ENCODE measurements at places on chromosomes 5 and 9.

GRCh38 chr5:2007878-2008501 is 125.3 kb upstream of the IRX4 start:
- DNase-seq, result no peak

DNA sequence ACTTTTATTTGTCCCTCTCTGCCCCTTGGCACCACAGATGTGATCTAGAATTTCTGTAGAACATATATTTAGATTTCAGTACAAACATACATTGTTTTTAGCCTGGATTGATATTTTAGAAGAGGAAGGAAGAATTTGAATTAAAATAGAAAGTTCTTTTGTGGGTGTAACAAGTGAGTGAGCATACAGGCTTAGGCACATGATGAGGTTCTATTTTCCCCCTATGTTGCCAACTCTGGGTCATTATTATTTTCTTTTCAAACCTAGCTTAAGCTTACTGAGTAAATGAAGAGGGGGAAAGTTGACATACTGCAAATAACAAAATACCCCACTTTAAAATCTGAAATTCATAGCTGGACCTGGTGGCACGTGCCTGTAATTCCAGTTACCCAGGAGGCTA is 102.9 kb downstream of the GCNT1 start:
- DNase-seq, result no peak

DNA sequence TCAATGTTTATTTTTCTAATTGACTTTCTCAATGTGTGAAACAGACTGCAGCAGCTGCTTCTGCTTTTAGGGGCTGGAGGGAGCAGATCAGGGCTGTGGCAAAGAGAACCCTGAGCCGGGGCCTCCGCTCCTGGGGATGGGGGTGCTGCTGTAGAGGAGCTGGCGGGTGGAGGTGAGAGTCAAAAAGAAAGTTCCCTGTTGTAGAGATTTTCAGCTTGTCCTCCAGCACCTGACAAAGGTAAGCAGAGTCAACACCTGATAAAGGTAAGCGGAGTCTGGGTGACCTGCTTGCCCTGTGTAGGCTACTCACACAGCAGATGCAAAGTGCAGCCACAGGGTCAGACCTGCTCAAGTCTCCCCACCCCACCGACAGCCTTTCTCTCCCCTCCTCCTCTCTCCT is 252.4 kb upstream of the IRX1 start:
- DNase-seq, result no peak

- no peak for DNase-seq
Measured at GRCh38 chr9:1617419-1617818, 397.7 kb upstream of the SMARCA2 start.

GRCh38 chr5:178429491-178430185 is 160.6 kb downstream of the COL23A1 start:
- no peak for DNase-seq

DNA sequence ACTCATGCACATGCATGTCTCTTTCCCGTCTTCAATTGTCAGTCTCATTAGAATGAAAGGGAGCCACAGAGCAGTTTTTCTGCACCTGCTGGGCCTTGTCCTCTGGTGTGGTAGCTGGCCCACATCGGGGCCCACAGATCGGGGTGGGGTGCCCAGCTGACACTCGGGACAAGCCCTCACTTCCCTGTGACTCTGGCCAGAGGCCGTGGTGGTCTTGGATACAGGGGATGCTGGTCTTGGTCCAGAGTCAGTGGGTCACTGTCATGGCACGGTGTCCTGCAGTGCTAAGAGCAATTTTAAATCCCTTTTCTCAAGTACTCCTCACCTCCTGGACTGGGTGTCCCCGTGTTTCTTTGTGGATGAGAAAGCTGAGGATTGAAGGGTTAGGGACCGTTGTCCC is 193.2 kb downstream of the CACNA1B start:
- no peak for DNase-seq

GRCh38 chr9:124440786-124441185 is 9.5 kb upstream of the ADGRD2 start:
- no peak for DNase-seq

GRCh38 chr5:103375350-103375749 is 116.8 kb downstream of the MACIR start:
- no peak for DNase-seq

DNA sequence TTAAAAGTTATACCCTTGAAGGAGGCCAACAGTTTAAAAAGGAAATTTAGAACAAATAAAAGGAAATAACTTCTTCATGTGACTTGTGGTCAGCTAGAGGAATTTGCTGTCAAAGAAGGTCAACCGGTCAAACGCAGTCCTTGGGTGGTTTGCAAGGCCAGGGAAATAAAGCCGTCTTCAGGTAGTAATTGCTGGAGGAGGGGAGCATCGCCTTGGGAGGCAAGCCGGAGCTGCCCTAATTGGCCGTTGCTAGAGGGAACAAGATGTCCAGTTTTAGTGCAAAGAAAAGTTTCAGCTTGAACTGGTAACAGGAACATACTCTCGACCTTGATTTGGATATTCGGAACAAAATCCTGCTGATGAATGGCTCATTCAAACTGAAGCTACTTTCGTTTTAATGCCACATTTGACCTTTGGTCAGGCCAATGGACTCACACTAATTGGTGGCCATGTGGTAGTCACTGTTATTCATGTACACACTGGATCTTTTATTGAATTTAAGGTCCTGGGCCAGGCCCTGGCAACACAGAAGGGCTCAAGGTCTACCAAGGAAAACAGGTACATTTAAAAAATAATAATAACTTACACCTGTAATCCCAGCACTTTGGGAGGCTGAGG is 47.0 kb upstream of the MYO10 start:
- DNase-seq, result no peak

DNA sequence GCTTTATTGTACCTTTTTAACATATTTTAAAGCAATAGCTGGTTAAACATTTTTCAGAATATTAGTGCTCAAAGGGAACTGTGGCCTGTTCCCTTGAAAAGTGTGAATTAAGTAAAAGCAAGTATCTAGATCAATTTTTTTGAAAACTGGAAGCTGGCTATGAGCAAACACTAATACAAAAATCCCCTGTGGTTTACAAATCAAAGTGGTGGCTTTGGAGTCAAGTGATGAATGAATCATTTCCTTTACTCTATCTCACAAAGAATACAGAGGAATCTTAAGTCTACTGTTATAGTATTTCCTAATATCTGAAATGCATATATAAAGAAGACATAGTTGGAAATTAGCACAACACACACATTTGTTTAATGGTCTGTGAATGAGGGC is 212.4 kb upstream of the C9orf72 start:
- DNase-seq, result no peak

Data from activated T-helper 9 cell treated with anti-CD3 and anti-CD28 coated beads, Interleukin-2, amount 50 U/mL, for 16 hours (primary cell).